ENCODE measurements at places on chromosomes 5 and 9.

GRCh38 chr5:147567917-147568598, 58.2 kb upstream of the DPYSL3 start:
- DNase-seq = no peak

- DNase-seq = no peak
Observed at GRCh38 chr9:110240198-110240597, 16.1 kb downstream of the TXN start.

GRCh38 chr9:114223564-114224246, 68.4 kb downstream of the COL27A1 start:
- DNase-seq = no peak

- DNase-seq = no peak
Observed at GRCh38 chr5:61327760-61328753, 4.0 kb upstream of the ZSWIM6 start.

DNA sequence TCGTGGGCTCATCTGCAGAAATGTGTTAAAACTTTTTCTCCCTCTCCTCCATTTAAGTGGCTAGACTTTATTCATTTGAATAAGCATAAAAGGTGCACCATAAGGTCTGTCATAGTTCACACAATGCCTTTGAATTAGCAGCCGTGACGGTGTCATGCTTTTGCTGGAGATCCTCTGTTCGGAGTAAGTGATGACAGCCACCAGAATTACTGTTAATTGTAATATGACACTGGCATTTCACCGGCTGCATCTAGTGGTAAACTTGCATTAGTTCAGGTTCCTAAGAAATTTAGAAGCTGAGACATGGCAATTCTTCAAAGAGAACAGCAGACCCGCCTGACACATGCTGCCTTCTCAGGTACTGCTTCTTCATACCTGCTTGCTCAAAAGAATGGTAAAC, 241.7 kb downstream of the EBF1 start:
- no peak for DNase-seq

GRCh38 chr5:111743512-111743911, 13.5 kb downstream of the NREP start:
- DNase-seq = no peak

- no peak for DNase-seq
Observed at GRCh38 chr5:155676967-155677366, 650.0 kb upstream of the SGCD start.

DNA sequence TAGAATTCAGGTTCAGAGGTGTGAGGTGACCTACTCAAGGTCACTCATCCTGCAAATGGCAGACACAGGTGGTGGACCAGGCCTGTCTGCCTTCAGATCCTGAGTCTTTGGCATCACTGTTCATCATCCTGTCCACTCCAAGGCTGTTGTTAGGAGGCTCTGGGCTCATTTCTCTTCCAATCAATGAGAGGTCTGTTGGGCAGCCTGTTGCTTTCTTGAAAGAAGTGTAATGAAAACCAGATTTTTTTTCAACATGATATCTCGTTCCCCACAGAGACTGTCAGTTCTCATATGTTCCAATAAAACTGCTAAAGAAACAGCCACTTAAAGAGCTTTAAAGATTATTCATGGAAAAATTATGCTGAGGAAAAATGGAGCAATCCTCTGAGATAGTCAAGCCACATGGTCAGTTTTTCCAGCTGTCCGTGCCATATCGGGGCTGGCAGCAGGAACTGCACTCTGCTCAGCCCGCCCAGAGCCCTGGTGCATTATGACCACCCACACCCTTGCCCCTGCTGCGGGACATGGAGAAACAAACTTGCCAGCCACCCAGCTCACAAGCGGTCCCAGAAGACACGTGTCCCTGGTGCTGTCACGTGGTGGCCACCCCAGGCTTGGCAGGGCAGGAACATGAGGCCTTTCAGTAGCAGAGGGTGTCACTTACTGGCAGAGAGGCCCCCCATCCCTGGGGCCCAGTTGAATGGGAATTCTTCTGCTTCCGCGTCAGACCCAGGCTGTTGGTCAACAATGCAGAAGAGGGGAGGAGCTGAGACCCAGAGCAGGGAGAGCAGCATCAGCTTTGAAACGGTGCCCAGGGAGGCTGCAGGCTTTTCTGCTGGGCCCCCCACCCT, 63.7 kb upstream of the ANGPTL2 start:
- DNase-seq = no peak

DNA sequence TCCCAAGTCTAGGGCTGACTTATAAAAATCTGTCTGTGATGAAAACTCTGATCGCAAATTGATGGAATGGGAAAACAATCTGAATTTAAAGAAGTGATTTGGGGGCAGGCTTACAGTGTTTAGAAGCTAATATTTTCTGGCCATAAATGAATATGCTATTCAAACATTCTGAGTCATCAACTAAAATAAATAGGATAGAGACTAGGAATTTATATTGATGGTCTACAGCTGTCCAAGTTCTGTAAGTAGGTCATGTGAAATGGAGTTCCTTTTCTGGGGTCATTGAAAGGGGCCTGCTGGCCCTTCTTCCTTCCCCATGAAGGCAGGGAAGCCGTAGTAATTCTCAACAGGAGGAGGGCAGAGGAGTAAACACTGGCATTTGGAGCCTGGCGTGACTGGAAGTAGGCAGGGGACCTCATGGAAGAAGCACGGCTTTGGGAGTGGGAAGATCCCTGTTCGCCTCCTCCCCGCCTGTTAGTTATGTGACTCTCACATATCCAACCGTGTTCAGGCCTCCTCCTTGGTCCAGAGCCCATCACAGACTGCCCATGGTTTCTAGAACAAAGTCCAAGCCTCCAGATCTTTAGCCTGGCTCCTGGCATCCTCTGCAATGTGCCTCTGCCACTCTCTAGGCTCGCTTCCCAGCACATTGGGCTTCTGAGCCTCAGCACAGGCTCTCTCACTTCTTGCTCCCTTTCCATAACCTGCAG, 31.7 kb downstream of the ALG2 start:
- no peak for DNase-seq

All from CD8-positive, alpha-beta T cell (primary cell).